ENCODE measurements at places on chromosomes 1 and 21.

GRCh38 chr21:24470852-24471251, 1136.4 kb downstream of the MRPL39 start:
- no peak for DNase-seq

DNA sequence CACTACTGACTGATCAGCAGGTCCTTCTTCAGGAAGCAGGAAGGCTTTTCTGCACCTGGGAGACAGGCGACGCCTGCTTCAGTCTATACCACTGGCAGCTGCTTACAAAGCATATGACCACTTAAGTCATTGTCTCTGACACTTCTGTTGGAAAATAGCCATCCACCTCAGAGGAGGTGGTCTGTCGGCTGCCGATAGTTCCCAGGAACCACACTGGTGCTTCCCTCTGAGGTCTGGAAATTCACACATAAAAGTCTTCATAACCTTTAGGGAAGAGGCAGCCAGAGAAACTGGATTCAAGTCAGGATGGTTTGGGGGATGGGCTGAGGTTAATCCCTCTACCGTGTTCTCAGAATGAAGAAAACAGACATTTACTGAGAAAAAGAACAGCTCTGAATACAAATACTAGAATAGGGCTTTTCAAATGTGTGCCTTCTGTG, 15.6 kb upstream of the SRP9 start:
- DNase-seq: peak; percentile 57

GRCh38 chr1:77688939-77689338, 6.5 kb upstream of the ZZZ3 start:
- DNase-seq: no peak

DNA sequence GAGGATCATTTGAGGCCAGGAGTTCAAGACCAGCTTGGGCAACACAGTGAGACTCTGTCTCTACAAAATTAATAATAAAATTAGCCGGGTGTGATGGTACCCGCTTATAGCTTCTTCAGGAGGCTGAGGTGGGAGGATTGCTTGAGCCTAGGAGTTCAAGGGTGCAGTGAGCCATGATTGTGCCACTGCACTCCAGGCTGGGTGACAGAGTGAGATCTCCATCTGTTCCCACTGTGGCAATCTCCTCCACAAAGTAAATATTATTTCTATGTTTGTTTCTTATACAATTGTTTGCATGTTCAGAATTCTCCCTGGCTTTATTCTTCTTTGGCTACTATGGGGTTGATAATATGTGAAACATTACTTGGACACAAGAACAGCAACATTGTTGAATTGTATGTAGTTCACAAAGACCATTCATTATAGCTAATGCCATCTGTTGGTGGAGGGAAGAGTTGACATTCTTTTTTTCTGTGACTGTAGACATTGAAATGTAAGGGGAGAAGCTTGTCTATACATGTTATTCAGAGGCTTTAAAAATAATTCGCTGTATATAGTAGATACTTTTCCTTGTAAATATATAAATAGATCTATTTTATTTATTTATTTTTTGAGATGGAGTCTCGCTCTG, 47.8 kb upstream of the SRSF10 start:
- peak; percentile 66 for DNase-seq

- DNase-seq: no peak
These were observed 4.8 kb downstream of the SARS1 start for GRCh38 chr1:109218516-109218915.

GRCh38 chr1:26187882-26188281, 2.5 kb upstream of the CATSPER4 start:
- no peak for DNase-seq

DNA sequence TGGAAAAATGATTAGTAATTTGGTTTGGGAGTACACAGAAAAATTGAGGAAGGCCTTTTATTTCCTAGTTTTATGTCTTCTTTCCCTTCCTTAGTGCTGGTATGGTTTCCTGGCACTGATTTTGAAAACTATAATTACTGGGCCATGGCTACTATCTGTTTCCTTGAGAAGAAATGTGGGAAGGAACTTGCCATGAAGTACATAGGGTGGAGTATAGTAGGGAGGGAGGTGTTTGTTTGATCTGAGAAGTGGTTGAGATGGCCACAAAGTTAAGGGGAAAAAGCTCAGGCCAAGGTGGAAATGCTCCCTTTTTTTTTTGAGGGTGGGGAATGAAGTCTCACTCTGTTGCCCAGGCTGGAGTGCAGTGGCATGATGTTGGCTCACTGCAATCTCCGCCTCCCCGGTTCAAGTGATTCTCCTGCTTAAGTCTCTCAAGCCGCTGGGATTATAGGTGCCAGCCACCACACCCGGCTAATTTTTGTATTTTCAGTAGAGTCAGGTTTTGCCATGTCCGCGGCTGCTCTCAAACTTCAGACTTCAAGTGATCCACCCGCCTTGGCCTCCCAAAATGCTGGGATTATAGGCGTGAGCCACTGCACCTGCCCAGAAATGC, 11.3 kb downstream of the HJV start:
- no peak for DNase-seq

DNA sequence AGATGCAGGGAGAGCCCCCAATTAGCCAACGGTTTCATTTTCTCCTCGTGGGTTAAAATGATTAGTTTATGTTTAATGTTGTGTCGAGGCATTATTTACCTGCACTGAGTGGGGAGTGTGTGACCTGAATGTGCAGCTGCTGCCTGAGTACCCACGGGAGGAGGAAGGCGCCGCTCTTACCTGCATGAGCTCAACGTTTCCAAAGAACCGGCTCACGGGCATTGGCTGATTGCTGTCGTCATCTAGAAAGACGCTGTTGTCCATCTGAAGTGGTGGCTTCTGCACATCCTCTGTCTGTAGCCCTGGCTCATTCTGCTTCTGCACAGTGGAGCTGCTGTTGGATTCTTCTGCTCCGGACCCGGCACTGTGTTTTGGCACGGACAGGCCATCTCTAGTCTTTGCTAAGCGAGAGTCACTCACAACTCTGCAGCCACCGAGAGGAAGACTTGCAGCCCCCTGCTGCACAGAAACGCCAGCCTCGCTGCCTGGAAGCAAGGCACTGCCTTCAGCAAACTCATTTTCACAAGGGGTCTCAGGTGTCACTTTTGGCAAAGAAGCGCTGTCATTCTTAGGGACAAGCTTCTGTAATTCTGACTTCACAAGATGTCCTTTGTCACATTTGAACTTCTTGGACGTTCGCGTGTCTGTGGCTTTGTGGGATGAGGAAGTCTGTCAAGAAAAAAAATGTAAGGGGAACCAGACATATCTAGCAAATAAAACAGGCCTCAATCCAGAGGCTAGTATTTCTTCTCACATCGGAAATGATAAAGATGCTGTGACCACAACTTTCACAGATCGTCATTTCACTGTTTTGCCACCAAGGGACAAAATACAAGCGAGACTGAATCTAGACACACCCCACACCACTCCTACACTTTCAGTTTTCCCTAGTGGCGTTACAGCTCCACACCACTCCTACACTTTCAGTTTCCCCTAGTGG, 9.4 kb downstream of the C1orf174 start:
- no peak for DNase-seq

GRCh38 chr1:50982611-50983010, 12.6 kb downstream of the CDKN2C start:
- no peak for DNase-seq

DNA sequence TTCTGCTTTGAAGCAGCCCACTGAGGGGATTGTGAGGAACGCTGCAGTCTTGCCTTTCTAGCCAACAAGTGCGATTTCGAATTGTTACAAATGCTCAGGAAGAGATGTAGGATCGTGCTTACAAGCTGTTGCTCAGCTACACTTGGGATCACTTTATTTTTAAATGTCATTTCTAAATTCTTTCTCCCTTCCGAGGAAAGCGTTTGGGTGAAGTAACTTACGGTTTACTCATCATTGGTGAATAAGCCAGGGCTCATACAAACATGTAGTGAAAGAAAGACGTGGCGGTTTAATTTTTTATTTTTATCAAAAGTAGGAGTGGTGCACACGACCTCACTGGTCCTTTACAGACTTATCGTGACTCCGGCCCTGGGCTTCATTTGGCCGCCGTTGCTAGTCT, 386.6 kb downstream of the KIF26B start:
- peak; percentile 47 for DNase-seq

DNA sequence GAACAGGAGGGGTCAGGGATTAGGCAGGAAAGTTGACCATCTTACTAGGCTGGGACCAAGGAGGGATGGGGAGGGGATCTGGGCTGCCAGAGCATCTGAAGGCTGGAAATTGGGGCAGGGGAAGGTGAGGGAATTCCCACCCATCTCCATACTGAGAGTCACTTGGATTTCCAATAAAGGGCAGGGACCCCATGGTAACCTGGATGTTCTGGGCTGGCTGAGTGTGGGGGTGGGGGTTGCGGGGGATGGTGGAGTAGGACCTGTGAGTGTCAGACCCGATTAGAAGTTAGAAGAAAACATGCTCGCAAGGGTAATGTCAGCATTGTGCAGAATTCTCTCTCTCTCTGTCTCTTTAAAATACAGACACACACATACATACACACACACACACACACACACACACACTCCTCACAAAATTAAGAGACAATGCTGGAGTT, 40.0 kb upstream of the EPS15 start:
- no peak for DNase-seq

- DNase-seq: peak; percentile 54
These were observed 220.5 kb downstream of the KCNT2 start for GRCh38 chr1:196387766-196388165.

DNA sequence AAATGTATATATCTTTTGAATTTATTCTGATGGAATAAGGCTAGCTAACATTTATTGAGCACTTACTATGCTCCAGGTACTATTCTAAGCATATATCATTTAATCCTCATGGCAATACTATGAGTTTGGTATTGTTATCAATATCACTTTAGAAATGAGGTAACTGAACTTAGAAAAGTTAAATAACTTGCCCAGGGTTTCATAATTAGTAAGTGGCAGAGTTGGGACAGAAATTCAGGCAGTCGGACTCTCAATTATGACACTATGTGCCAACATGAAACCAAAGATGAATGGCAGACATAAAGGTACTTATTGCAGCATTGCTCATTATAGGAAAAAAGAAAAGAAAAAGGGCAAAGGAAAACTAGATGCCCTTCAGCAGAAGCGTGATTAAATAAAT, 48.2 kb downstream of the RAB3GAP2 start:
- no peak for DNase-seq

GRCh38 chr1:12305377-12305776, 75.5 kb downstream of the VPS13D start:
- no peak for DNase-seq

DNA sequence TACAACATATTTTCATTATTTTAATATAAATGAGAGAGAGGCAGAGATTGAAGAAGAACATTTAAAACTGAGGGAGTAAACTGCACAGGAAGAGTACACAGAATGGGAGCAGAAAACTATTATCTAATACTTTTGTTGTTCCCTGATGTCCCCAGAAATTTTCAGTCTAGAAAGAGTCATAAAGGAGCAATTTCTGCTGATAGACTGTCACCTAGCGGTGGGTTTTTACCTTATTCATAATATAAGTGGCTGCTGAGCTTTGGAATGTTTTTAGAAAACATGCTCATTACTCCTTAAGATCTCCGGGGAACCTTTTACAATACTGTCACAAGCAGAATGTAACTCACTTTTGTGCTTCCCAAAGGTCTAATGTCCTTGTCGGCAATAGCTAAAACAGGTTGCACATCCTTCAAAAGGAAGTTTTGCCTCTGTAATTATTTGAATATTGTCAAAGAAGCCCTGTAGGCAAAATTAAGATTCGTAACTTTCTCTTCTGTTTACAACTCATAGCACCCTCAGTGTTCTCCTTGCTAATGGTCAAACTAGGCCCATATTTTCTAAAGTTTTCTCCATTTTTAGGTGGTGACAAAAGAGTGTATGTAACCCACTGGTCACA, 4.9 kb upstream of the NPL start:
- DNase-seq: peak; percentile 46

- DNase-seq: no peak
These were observed 66.4 kb upstream of the LPGAT1 start for GRCh38 chr1:211896958-211897357.

DNA sequence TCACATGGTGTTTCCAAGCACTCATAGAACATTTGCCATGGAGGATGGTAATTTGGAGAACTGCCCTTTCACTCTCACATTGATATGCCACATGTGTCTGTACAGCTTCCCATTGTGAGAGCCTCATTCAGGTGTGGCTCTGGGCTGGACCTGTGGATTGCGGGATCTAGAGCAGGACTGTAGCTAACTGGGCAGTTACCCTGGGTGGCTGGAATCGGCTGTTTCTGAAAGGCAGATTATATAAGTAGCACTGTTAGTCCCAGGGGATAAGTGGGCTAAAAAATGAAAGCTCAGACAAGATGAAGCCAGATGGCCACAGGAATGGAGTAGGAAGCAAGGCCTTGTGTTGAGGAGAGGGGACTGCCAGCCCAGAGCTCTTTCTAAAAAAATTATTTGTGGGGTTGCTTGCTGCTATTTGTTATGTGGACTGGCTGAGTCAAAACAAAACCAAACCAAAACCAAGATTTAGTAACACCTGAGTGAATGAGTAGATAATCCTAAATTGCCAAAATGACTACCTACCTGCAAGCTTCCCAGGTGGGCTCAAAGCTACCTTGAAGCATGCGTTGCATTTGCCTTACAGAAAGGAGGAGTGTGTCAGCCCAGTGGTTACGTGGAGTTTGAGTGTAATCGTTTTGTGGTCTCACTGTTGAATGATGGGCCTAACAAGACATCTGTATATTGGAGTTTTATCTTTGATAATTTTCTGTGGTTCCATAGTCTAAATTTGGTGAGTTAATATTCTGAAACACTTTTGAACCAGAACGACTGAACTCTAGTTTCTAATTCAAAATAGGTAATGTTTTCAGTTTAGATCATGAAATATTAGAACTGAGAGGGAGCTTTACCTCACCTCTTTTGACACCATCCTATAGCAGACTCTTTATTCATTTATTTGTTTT, 58.0 kb downstream of the SDCCAG8 start:
- DNase-seq: no peak

GRCh38 chr1:62676611-62677356, 11.4 kb downstream of the DOCK7 start:
- peak; percentile 92 for DNase-seq

DNA sequence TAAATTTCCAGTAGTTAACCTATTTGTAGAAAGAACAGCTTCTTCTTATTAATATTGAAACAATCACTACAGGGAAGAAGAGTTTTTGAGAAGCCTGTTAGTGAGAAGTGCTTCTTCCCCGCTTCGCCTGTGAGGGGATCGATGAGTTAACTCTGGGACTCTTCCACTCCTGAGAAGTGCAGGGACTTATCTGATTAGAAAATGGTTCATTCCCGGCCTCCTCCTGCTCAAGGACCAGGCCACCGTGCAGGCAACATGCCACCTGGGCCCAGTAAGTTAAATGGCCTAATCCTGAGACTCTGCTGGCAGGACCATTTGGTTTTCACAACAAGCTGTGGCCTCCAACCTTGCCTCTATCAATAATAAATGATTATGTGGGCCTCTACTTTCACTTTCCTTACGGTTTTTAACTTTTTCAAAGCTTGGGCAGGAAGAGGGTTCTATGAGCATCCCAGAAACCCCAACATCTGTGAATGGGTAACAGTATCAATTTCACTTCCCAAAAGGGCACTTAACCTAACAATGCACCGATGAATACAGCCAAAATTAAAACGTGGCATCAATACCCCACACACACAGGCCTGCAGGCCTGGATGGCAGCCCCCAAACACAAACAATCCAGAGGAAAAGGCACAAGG, 33.1 kb downstream of the SIPA1L2 start:
- DNase-seq: no peak
